ENCODE measurements at places on chromosomes 2 and 18. TPM values are rescaled to one million over a fixed set of nuclear protein-coding genes. Genes with fewer than 3 reads are reported as not detected.

- no peak for DNase-seq
Measured at GRCh38 chr2:2898744-2899143, 478.9 kb downstream of the EIPR1 start.

GRCh38 chr2:16156411-16156810, 216.1 kb downstream of the MYCN start:
- no peak for DNase-seq

- DNase-seq, result no peak
Measured at GRCh38 chr2:204354442-204354856, 190.8 kb upstream of the PARD3B start.

DNA sequence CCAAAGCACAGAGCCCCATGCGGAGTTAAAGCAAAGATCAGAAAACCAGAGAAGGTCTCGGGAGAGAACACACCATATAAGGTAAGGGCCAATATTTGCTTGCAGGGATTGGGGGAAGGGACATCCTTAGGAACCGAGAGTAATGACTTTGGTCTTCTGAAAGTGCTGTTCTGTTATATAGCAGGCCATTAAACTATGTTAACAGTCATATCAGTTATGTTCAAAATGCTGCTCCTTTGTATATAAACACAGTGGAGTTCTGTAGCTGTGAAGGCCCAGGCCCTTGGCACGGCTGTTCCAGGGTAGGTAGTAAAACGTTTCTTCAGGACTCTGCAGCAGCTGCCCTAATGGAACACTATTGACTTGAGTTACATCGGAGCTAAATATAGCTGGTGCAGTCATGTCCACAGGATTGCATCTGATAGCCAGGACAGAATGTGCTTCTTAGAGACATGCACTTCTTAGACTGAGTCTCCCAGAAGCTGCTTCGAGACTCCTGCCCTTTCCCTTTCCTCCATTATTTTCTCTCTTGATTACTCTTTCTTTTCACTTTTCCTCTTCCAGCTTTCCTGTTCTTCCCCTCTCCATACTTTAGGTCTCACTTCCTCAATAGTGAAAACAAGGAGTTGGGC, 122.4 kb downstream of the SETBP1 start:
- no peak for DNase-seq

DNA sequence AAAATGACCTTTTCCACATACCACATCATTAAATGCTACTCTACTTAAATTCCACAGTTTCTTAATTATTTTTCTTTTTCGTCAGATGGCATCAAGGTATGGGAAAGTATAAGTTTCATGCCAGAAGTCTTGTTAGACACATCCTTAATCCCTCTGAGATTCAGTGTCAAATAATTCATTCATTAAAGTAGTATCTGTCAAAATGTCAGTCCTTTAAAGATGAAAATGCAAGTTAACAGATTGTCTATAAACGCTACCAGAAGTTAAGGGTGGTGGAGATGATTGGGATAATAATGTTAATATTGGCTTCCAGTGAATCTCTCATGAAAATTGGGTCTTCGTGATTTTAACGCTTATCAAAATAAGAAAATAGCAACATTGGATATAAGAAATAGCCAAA, 504.2 kb upstream of the LINC00305 start:
- no peak for DNase-seq

- no peak for DNase-seq
Measured at GRCh38 chr2:231223458-231223976, 25.1 kb downstream of the ARMC9 start.

DNA sequence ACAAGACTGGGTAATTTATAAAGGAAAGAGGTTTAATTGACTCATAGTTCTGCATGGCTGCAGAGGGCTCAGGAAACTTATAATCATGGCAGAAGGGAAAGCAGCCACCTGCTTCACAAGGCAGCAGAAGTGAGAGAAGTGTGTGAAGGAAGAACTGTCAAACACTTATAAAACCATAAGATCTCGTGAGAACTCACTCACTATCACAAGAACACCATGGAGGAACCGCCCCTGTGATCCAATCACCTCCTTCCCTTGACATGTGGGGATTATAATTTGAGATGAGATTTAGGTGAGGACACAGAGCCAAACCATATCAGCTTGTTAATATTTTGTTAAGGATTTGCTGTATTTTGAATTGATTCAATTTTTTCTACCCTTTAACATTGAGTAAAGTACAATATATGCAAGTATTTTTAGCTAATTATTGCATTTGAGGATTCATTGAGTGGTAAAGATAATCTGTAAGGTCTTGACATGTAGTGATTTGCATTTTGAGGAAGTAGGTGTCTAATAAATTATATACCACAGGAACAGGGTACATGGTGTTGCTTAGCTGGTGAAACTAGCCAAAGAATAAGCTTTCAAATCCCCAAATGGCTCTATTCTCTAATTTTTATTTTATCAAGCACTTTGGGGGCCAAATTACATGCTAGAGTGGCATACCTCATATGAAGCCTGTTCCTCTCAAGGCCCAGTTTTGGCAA, 3.9 kb upstream of the C2orf69 start:
- no peak for DNase-seq

PRKAG3 gene
- not detected for total RNA-seq

ERFE gene
- total RNA-seq, result 0.38 TPM

KIAA2012 gene
- total RNA-seq, result 0.19 TPM

All from thymus (tissue), 14 donors.